ENCODE measurements at places on chromosomes 12 and 14. TPM values are rescaled to one million over a fixed set of nuclear protein-coding genes. Genes with fewer than 3 reads are reported as not detected.
A peak's percentile ranks its signal among the peaks of the same experiment; 100 is the strongest.

DNA sequence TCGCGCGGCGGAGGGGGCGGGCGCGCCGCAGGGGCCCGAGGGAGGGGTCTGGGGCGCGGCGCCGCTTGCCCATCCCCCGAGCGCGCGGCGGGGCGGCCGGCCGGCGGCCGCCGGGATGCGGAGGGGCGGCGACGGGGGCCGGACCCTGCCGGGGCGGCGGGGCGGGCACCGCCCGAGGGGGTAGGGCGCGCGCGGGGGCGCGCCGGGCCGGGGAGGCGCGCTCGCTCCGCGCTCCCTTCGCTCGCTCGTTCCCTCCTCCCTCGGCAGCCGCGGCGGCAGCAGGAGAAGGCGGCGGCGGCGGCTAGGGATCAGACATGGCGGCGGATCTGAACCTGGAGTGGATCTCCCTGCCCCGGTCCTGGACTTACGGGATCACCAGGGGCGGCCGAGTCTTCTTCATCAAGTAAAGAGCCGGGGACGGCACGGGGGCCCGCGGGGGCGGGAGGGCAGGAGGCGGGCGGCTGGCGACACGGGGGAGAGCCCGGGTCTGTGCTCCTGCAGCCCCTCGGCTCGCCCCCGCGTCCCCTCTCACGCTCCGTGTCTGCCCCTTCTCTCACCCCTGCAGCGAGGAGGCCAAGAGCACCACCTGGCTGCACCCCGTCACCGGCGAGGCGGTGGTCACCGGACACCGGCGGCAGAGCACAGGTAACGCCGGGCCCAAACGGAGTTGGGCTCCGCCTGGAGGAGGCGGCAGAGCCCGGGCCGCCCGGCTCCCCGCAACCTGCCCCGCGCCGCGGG is at the start of gene PLEKHA5:
TSS of gene PLEKHA5 (plus strand) at position 248 of the 738 bp plus-strand sequence. CDS start at position 315, 67 bp downstream.
- H3K4me1 ChIP-seq, result peaks cover 11% of the 10 kb centered on the region
- peak; percentile 77 for DNase-seq
- peak within 1 kb of the TSS; percentile 82 for H3K4me3 ChIP-seq
- no peaks in the 10 kb centered on the region for H3K27me3 ChIP-seq
- H3K27ac ChIP-seq, result peak within 1 kb of the TSS; percentile 93

DNA sequence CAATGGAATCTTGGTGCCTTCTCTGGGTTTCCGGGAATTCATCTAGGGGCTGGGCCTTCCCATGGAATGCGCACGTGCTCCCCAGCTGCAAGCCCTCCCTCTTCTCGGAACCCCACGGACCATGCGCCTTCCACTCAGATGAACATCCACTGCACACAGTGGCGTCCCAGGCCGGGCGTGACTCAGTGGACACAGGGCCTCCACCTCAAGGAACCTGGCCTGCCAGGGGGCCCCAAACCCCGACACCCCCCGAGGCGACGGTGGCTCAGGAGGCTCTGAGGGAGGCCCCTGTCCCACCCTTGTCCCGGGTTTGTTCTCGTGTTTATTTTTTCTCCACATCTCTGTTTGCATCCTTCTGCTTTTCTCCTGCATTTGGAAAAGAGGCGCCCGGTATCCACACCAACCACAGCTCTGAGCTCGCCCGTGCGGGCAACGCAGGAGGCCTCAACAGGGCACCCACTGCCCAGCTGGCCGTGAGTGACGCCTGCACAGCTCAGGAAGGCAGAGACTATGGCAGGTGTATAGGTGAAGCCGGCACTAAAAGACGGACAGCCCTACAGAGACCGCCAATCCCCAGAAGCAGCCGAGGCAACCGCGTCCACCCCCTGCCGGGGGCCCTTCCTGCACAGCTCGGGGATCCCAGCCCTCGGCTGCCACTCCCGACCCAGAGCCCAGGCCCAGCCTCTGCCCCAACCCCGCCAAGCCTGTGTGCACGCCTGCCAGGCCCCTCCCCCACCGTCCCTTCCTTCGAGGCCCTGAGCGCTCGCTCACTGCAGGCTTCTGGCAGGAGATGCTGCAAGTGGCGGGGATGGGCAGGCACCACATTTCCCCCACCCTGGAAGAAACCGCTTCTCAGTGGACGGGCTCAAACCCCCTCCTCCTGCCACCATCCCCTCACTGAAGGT is 23.8 kb upstream of the GALNT9 start:
- H3K4me3 ChIP-seq, result no peak overlapping the region
- H3K27ac ChIP-seq, result no peak overlapping the region
- no peaks in the 10 kb centered on the region for H3K4me1 ChIP-seq
- H3K27me3 ChIP-seq, result no peaks in the 10 kb centered on the region

GRCh38 chr14:65850429-65851135 is 438.1 kb downstream of the FUT8 start:
- no peak overlapping the region for H3K4me3 ChIP-seq
- peaks cover 8% of the 10 kb centered on the region for H3K4me1 ChIP-seq

- no peaks in the 10 kb centered on the region for H3K4me1 ChIP-seq
- no peak overlapping the region for H3K4me3 ChIP-seq
Observed at GRCh38 chr12:117699575-117699974, 269.2 kb downstream of the KSR2 start.

Gene POTEG
- not detected for total RNA-seq
